MCF 10A (cell line): ENCODE measurements at places on chromosomes 2 and 18.
A peak's percentile ranks its signal among the peaks of the same experiment; 100 is the strongest.

GRCh38 chr2:113112441-113112840, 15.0 kb upstream of the IL1RN start:
- DNase-seq: no peak

- no peak for DNase-seq
Measured at GRCh38 chr2:106851881-106852501, 34.0 kb downstream of the ST6GAL2 start.

- no peak for DNase-seq
Measured at GRCh38 chr18:51128533-51128932, 68.9 kb downstream of the MEX3C start.

- DNase-seq: peak; percentile 86
Measured at GRCh38 chr2:230824406-230824978, 40.2 kb upstream of the ITM2C start.

DNA sequence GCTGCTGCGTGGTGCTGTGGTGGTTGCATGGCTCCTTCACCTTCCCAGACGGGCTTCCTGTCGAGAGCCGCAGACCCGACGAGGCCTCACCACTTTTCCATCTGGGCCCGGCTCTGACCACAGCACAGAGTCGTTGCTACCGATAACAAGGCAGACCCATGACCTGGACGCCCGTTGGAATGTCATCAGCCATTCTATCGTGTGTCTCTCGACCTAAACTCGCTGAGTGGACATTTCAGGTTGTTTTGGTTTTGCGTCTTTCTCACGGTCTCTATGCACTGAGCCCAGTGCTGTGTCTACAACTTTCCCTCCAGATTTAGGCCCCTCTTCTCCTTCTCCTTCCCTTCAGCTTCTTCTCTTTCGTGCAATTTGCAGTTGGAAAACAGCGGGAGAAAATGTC, 204.7 kb upstream of the TPO start:
- no peak for DNase-seq

DNA sequence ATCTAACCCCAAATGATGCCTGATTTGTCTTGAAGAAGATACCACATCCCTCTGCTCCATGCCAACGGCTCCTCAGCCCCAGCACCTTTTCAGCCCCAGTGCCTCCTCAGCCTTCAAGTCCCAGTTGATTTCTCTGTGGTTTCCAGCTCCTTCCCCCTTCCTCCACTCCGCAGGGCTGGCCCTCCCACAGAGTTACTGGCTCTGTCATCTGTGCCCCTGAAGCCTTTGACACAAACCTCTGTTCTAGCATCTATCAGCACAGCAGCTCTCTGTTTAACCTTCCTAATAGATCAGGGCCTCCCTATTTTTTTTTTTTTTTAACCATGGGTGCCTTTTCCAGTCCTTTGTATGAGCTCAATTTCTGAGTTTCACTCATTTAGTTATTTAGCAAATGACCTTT, 201.3 kb upstream of the CXCR4 start:
- no peak for DNase-seq

- DNase-seq: no peak
Measured at GRCh38 chr2:202084265-202084664, 11.2 kb downstream of the KIAA2012 start.

DNA sequence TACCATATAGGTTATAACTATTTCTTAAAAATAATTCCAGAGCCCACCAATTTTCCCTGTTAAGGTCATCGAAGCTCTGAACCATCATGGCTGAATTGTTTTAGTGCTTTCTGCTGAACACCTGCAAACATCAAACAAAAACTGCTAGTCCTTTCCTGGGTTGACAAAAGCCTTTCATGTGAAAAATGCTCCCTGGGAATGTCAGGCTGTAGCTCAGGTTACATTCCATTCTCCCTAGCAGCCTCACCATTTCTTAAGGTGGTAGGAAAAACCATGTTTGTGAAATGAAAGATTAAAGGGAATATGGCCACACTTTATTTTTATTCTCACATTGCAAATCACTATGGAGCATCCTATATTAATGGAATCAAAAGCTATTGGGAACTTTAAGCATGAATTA, 5.7 kb downstream of the TCF4 start:
- no peak for DNase-seq

- no peak for DNase-seq
Measured at GRCh38 chr2:69124343-69124742, 111.4 kb downstream of the ANTXR1 start.

DNA sequence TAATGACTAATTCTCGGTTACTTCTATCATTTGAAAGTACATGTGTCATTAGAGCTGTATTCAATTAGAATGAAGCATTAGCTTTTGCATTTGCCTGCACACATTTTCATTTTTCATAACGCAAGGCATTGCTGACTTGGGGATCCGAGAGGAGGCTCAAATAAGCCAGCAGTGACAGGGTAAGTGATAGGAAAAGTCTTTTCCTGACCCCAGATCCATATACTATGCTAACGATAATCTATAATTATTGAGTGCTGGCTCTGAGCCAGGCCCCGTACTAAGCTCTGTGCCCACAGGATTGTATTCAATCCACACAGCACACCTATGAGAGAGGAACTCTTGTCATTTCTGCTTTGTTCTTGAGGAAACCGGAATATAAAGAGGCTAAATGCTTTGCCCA, 168.2 kb downstream of the VWC2L start:
- no peak for DNase-seq

- DNase-seq: no peak
Measured at GRCh38 chr18:30696201-30696600, 346.3 kb downstream of the DSC3 start.

- no peak for DNase-seq
Measured at GRCh38 chr2:157404363-157404762, 39.5 kb downstream of the CYTIP start.

GRCh38 chr2:149466635-149467034, 120.9 kb downstream of the MMADHC start:
- DNase-seq: no peak

DNA sequence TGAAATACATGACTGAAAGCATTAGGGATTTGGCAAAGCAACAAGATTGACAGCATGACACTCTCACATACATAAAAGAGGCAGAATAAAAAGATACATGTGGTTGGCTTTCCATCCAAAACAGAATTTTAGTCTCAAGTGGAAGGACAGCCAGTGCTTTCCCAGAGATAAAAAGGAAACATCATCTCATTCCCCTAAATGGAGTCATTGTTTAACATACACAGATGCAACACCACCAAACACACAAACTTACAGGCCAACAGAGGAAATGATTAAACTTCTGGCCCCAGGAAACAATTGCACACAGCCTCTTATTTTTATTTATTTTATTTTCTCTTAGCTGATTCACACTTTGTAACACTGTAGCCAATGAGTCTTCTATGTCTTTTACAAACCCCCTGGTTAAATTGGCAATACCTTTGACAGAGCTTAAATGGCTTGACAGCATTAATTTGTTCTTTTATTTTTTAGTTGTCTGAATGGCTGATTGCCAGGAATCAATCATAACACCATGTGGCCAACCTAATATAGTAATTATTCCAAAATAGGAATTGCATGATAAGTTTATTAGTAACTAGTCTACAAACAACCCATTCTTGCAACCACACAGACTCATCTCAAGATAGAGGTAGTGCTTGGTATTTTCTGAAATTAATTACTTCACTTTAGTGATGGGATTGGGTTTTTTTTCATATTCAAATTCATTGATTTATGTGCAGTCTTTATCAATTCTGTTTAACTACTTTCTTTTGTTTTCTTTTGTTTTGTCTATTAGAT, 190.5 kb downstream of the RND3 start:
- peak; percentile 34 for DNase-seq

GRCh38 chr2:233075966-233076339, 15.8 kb downstream of the INPP5D start:
- no peak for DNase-seq

GRCh38 chr18:28718696-28719095, 541.8 kb upstream of the CDH2 start:
- no peak for DNase-seq

DNA sequence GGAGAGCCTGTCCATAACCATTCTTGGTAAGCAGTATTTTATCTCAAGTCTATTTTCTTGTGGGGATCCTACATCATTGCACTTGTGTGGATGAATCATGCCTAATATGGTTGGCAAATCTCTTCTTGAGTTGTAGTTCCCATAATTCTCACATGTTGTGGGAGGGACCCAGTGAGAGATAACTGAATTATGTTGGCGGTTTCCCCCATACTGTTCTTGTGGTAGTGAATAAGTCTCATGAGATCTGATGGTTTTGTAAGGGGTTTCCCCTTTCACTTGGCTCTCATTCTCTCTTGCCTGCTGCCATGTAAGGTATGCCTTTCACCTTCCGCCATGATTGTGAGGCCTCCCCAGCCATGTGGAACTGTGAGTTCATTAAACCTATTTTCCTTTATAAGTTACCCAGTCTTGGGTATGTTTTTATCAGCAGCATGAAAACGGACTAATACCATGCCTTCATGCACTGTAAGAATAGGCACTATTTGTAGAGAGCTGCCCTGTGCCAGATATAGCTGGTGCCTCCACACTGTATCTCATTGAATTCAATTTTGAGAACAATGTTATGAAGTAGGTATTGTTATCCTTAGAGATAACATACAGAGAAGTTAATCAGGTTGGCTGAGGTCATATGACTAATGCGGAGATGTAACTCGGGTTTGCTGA, 148.3 kb downstream of the PLCL1 start:
- no peak for DNase-seq

GRCh38 chr2:10817413-10817812, 4.8 kb upstream of the PDIA6 start:
- peak; percentile 34 for DNase-seq

DNA sequence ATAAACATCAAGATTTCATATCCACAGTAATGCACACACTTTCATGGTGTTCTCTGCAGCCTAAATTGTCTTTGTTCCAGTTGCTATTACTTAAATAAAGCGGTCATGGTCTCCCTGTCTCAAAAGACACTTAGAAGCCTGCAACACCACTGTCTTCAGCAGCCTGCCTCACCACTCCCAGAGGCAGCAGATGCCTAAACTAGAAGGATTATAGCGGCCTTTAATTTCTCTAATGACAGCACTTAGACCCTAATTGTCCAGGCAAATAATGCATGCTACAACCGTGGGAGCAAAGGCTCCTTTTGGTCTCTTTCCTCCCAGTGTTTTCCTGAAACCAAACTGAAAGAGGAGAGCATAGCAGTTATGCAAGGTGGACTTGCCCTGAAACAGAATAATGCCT, 248.8 kb upstream of the SLC39A10 start:
- DNase-seq: no peak

DNA sequence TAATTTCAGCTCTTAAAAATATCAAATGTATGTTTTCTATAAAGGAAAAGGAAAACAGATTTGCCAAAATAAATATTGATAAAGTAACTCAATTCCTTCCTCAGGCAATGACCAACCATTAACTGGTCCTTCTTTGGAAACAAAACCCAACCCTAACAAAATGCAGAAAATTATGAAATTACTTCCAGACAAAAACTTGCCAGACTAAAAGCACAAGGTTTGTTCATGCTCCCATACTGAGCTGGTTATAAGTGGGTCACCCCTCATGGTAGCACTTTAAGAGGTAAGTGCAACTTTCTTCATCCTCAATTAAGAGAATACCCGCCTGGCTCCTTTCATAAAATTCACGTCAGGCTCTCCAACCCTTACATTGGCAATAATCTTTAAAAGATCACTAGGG, 31.1 kb upstream of the TTC32 start:
- peak; percentile 22 for DNase-seq

DNA sequence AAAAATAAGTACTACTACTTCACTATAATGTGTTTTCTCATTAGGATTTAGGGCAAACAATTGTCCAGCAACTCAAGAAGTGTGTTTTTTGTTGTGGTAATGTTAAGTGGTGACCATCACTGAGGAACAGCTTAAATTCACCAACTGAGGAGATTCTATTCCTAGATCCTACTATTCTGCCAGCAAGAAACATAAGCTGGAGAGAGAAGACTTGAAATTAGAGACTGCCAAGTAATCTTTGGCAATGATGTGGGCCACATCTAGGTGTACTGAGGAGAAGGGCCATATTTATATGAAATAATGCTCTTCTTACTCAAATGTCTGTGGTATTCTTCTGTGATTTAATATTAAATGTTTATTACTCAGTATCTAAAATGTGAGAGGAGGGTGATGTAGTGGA, 44.3 kb upstream of the MSTN start:
- DNase-seq: no peak

GRCh38 chr18:76452357-76452756, 42.7 kb downstream of the ZNF516 start:
- no peak for DNase-seq

DNA sequence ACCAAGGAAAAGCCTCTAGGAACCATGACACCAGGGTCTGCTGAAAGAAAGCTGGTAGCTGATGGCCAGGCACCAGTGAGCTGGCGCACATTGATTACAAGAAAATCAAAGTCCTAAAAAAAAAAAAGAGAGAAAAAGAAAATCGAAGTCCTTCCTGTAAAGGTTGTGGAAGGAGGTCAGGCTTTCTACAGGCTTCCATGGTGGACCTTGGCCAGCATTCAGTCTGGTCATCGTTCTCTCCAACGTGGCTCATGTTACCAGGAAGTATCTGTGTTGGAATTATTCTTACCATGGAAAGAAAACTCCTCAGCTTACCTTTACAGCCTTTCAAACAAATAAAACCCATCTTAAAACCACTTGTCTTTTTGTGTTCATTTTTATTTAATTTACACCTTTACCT, 65.6 kb downstream of the CYB5A start:
- no peak for DNase-seq

- no peak for DNase-seq
Measured at GRCh38 chr18:37987901-37988300, 422.3 kb upstream of the CELF4 start.

DNA sequence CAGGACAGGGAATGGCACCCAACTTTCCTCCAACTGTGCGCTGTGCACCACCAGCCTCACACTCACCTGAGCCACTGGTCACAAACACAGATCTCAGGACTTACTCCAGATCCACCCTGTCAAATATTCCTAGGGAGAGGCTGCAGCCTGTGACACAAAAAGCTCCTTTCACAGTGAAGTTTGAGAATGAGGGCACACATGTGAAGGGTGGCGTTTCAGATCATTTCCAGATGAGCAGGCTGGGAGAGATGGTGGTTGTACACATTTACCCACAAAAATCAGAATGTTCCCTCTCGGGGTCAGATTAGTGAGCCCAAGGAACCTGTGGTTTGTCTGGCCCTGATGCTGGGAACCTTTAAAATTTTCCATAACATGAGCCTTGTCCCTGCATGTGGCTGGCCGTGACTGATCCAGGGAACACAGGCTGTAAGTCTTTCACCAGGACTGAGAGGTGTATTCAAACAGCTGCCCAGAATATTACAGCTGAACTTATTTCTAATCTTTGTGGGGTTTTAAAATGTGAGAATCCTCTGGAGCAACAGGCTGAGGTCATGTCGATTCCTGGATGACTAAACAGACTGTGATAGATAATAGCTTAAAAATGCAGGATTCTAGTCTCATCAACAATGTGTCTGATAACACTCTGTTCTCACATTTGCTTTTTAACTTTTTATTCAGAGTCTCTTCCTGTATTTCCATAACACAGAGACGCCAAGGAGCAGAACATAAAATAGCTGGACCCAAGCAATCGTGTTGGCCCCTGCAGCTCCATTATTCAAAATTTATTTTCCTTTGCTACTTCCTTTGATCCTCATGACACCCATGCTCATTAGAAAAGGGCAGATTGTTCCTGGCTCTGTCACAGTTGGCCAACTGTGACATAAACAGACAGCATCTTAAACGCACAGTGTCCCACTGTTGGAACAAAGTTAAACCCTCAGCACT, 35.5 kb downstream of the IL1R2 start:
- DNase-seq: no peak

GRCh38 chr2:119723186-119723585, 36.5 kb upstream of the PTPN4 start:
- DNase-seq: no peak
